ENCODE measurements at places on chromosomes 12 and 14.
A peak's percentile ranks its signal among the peaks of the same experiment; 100 is the strongest.

DNA sequence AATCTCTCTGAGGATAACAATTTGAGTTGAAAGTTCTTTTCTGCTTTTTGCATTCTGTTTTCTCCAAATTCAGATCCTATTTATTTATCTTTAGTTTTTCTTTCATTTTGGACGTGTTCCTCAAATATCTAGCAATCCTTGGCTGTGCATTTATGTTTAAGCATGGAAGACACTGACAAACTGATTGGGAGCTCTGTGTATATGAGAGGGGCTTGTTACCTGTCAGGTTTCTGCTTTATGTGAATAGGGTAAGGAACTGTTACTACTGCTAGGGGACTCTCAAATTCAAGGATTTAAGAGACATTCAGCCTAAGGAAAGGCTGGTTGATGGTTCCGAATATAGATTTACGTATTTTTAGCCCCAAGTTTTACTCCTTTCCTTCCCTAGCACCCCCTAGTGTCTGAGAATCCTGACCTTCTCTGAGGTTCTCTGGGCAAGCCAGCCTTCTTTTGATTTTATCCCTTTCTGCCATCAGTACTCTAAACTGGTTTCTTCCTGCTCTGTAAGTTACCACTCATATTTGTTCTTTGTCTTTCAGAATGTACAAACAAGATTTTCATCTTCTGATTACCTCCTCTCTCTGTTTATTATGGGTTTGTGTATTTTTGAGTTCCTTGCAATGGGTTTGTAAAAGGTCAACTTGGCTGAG, 30.5 kb downstream of the YLPM1 start:
- DNase-seq = no peak

DNA sequence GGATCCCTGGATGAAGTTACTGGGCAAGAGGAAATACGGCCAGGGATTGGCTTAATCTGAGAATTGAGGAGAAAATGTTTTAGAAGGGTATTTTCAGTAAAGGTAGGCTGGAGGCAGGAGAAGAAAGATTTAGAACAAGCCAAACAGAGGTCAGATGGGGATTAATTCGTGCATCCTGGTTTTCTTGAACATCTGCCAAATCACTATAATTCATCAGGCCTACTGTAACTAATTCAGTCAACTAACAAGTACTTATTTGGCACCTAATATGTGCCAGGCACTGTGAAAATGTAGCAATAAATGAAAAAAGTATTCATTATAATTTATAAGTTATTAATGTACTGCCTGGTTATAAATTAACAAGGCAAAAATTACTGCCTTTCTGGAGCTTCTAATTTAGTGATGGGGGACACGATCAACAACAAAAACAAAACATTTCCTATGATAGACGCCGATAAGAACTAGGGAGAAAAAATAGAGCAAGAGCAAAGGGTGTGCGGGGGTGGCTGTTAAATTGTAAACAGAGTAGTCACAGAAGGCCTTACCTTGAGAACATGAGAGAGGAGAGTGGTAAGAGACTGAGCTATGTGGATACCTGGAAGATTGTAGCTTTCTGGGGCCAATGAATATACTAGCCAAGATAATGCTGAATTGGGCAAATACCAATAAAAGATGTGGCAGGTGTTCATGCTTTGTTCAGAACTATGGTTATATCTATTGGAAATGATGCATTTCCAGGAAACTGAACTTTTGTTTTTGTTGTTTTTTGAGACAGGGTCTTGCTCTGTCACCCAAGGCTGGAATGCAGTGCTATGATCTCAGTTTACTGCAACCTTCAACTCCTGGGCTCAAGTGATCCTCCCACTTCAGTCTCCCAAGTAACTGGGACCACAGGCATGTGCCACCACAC, 34.0 kb downstream of the DUSP16 start:
- DNase-seq = no peak

DNA sequence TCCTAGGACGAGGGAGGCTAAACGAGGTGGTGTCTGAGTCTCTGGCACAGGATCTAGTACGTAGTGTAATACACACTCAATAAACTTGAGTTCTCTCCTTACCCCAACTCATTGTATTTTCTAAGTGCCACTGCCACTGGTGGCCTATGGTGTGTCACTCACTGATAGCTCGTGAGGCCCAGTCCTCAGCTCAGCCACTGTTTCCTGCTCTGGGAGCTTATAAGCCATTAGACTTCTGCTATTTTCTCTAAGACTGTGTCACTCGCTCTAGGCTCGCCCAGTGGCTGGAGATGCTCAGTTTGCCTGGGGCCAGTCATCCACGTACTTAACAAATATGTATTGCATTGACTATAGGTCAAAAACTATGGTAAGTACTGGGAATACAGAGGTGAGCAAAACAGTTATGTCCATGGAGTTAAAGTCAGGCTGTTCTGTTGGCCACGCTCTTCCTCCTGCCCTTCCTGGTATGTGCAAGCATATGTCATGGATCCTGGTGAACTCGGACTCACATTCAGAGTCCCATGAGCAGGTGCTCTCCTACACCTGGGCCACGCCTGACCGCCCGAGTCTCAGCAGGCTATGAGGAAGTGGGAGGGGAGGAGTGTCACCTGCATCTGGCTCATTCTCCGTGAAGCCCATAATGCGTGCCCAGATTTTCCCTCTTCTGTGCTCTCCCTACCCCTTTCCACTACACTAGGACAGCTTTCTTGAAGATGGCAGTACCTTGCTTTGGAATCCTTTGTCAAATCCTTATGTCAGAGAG, 41.6 kb downstream of the DEGS2 start:
- no peak for DNase-seq

DNA sequence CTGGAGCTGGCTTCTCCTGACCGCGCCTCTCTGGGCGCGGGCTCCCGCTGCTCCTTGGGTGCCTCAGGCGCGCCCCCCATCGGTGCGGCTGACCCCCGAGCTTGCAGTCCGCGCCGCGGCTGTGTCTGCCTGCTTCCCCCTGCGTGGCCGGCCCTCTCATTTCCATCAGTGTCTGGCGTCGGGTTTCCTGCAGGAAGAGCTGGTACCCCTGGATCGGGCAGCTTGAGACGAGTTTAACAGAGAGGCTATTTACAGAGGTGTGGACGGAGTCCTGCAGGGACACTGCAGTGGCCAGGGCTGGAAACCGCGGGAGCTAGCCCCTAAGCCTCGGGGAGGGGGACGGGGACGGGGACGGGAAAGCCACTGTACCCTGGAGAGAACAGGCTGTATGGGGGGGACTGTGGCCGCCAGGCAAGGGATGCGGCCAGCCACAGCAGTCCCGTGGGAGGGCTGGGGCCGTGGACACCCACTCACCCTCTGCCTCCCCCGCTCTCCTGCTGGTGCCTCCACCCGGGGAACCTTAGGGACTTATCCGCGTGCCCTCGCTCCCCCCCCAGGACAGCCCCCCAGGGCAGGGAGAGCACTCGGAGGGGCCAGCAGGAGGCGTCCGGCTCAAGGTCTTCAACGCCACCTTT, 3.7 kb upstream of the CACNA2D4 start:
- no peak for DNase-seq

GRCh38 chr12:106974511-106974910, 12.4 kb downstream of the MTERF2 start:
- peak; percentile 58 for DNase-seq

DNA sequence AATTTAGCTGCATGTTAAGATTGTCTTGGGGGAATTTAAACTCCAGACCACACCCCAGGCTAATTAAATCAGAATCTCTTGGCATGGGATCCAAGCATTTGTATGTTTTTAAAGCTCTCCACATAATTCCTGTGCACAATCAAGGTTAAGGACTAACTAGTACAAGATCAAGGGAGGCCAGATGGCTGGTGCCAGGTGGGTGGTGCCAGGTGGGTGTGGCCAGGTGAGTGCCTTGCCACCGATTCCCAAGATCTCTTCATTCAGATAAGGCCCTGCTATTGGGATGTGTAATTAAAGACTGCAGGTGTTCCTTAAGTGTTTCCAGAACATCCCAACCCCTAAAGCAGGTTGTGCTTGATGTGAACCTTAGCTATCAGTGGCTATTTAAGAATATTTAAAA, 75.1 kb downstream of the NRXN3 start:
- DNase-seq = no peak

DNA sequence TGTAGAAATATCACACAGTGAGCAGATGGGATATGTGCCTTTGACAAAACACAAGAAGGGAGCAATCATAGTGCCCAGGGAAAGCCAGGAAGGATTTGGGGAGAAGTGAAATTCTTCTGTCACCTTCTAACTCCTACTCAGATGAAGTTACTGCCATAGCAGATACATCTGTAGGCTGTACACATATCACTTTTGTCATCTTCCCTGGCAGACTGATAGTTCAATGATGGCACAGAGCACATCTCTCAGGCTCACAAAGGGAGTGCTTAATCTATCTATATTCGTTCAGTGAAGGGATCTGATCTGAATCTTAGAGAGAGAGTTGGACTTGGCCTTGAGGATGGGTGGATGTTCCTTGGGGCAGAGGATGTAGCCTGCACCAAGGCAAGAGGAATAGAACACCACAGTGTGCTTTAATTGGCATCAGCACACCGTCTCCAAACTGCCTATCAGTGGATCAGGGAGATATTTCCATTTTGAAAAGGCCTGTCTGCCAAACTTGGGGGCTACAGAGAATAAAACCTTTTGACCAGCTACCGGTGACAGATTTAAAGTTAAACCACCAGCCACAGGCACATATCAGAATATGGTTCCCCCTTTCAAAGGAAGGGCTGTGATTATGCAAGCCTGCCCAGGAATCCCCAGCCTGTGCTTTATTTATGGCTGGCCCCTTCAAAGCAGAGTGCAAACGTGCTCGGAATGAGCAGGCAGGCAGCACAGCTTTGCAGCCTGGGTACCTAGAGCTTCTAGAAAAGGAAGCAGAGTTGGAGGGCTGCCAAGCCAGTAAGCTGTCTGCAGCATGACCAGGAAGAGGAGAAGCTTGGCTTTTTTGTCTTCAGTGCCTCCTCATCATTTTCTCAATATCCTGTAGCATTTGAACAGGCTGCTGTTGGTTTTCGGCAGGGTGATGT, 165.5 kb upstream of the DYRK2 start:
- peak; percentile 21 for DNase-seq

DNA sequence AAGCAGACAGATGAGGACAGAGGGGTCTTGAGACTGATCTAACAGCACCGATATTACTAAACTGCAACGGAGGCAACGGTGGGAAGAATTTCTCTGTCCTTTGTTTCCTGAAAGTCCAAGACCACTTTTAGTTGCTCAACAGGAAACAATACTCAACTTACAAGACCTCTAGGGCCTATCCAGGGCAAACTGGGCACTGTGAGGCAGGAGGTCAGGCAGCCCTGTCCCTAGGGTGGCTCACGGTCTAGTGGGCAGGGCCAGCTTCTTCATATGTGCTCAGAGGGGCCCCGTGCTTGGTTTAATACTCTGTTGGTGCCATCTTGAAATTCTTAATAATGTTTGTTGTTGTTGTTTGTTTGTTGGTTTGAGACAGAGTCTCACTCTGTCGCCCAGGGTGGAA, 14.2 kb downstream of the SSH1 start:
- DNase-seq = no peak

DNA sequence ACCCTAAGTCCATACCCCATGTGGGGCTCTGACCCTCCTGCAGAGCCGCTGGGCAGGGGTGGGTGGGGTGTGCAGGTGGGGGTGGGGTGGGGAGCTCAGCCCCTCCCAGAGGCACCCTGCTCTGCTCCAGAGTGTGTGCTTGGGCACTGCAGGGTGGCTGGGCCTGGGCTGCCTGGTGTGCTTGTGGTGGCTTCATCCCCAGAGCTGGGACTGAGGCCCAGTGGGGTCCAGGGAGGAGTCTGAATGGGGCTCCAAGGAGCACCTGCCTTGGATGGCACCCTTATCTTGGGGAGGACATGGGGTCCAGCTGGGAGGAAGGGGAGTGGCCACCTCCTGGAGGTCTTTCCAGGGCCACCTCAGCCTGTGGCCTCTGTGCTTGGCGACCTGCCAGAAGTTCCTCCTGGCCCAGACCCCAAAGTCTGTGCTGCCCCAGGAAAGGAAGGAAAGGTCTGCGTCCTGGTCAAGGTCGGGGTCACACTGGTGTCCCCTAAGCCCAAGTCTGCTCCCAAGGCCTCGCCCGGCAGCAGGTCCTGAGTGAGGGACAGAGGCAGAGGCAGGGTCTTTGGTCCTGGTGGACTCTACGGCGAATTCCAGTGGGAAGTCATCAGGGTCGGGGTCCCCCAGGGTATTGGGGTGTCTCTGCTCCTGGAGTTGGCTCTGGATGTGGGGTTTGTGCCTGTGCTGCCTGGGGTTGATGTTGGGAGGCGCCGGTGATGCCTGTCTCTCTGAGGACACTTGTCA, 373.4 kb downstream of the TMEM121 start:
- no peak for DNase-seq

- no peak for DNase-seq
Measured at GRCh38 chr14:85853996-85854526, 324.1 kb downstream of the FLRT2 start.

- DNase-seq = peak; percentile 88
Measured at GRCh38 chr12:12008931-12009611, 61.7 kb upstream of the BCL2L14 start.

DNA sequence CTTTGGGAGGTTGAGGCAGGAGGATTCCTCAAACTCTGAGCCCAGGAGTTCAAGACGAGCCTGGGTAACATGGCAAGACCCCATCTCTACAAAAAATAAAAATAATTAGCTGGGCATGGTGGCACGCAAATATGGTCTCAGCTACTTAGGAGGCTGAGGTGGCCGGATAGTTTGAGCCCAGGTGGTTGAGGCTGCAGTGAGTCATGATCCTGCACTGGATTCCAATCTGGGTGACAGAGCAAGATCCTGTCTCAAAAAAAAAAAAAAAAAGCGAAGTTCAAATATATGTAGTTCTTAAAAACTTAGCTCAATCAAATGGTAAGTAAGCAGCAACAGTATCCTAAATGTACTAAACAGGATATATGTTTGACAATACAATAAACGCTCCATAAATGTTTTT, 85.5 kb upstream of the SSTR1 start:
- no peak for DNase-seq

DNA sequence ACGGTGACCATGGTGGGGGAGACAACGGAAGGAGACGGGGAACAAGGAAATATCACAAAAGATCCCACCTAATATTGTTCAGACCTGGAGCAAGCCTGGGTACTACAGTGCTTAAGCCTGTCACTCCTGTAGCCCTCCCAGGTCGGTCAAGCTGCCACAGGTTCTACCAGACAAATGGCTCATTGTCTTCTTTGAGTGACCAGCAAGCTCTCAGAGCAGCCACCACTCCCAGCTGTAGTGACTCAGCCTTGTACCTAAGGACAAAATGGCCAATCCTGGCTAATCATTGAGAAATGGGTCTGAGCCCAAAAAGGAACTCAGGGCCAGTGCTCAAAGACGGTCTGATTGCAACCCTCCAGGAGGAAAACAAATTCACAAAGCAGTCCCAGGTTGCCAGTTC, 238.4 kb upstream of the NOS1 start:
- peak; percentile 38 for DNase-seq

All from kidney epithelial cell (primary cell).